Naive thymus-derived CD8-positive, alpha-beta T cell (primary cell): ENCODE measurements at places on chromosomes 7 and 10. TPM values are rescaled to one million over a fixed set of nuclear protein-coding genes. Genes with fewer than 3 reads are reported as not detected.

The ANKRD61 gene
- total RNA-seq, result not detected

DNA sequence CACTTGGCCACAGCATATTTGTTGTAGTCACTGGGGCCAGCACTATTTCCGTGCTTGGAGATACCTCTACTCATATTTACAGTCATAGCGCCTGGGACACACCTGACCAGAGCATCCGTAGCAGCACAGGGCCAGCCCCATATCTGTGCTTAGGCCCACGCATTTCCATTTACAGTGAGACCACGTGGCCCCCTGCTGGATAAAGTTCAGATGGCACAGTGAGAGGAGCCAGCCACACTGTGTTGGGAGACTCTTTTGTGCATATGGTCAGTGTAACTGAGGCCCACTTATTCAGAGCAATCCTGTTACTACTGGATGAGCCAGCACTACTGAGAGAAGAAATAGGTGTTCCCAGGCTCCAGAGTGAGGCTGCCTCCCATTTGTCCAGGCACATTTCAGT, 455.3 kb downstream of the REEP3 start:
- peak; percentile 1 for DNase-seq
- no peaks in the 10 kb centered on the region for H3K4me1 ChIP-seq
- H3K4me3 ChIP-seq, result no peak overlapping the region
- peaks cover 4% of the 10 kb centered on the region for H3K27me3 ChIP-seq
- H3K27ac ChIP-seq, result no peak overlapping the region
- no peaks in the 10 kb centered on the region for H3K36me3 ChIP-seq

DNA sequence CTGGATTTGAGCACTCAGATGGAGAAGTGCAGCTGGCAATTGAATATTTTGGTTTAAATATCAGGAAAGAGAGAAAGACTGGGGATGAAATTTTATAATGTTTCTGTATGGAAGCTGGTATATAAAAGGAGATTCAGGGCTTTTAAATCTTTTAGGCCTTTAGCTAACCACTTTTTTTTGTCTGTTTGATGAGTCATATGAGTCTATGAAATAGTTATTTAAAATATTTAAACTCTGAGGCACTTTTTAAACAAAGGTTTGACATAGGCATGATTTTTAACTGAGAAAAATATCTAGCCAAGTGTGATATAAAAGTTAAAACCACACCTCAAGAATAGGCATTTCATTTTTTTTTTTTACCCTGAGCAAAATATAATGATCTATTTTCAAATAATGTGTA, 944.3 kb downstream of the GATA3 start:
- H3K27me3 ChIP-seq, result no peaks in the 10 kb centered on the region
- no peak for DNase-seq
- no peak overlapping the region for H3K4me3 ChIP-seq
- H3K36me3 ChIP-seq, result no peaks in the 10 kb centered on the region

The SFTPD gene
- not detected for total RNA-seq

The PALD1 gene
- total RNA-seq, result not detected

- H3K4me3 ChIP-seq, result peak overlapping the region; percentile 15
- H3K36me3 ChIP-seq, result no peaks in the 10 kb centered on the region
- peak overlapping the region; percentile 68 for H3K27ac ChIP-seq
- peaks cover 16% of the 10 kb centered on the region for H3K4me1 ChIP-seq
- DNase-seq, result no peak
Observed at GRCh38 chr7:134886353-134887057, 99.8 kb upstream of the AGBL3 start.

The EBLN1 gene
- not detected for total RNA-seq

The MACROH2A2 gene
- 7.2 TPM for total RNA-seq

The NRG3 gene
- not detected for total RNA-seq

The INPP5F gene
- total RNA-seq, result 10.9 TPM

DNA sequence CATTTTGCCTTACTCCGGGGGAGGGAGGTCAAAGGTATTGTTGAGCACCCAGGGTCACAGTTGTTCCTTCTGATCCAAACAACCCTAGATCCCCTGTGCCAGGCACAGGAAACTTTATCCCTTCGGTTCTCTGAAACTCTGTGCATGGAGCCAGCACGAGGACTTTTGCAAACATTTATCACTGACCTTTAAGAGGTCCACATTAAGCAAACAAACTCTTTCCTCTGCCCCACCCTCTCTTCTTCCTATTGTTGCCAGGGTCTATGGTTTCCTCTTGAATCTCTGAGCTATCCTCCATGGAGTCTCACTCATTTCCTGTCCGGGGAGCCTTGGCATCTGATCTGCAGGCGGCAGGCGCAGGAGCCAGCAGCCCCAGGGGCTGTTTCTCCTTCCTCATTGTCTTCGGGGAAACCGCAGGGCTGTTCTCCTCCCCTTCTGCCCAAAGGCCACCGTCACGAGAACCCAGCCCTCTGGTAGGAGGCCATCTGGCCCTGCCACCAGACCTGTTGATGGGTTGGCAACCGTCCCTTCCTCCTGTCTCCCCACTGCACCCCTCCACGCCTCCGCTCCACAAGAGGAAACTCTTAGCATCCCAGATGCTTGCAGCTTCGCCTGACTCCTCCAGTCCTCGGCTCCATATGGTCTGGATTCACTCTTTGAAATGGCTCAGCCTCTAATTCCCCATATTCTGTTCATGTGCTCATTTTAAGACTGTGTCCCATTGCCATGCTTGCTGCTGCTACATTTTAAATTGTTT, 327.3 kb upstream of the NRP1 start:
- no peak overlapping the region for H3K27ac ChIP-seq
- no peak overlapping the region for H3K4me3 ChIP-seq
- DNase-seq, result no peak

GRCh38 chr7:30238721-30239441, 45.5 kb upstream of the ZNRF2 start:
- no peak for DNase-seq
- H3K36me3 ChIP-seq, result peaks cover 3% of the 10 kb centered on the region
- peaks cover 22% of the 10 kb centered on the region for H3K27me3 ChIP-seq

- DNase-seq, result no peak
- H3K4me1 ChIP-seq, result no peaks in the 10 kb centered on the region
- H3K27me3 ChIP-seq, result no peaks in the 10 kb centered on the region
- no peak overlapping the region for H3K4me3 ChIP-seq
- H3K27ac ChIP-seq, result no peak overlapping the region
Observed at GRCh38 chr7:82284936-82285519, 158.5 kb downstream of the CACNA2D1 start.

GRCh38 chr10:61835946-61836887, 65.3 kb upstream of the ARID5B start:
- H3K4me3 ChIP-seq, result no peak overlapping the region
- no peaks in the 10 kb centered on the region for H3K36me3 ChIP-seq
- H3K27ac ChIP-seq, result no peak overlapping the region
- DNase-seq, result no peak
- H3K27me3 ChIP-seq, result no peaks in the 10 kb centered on the region
- no peaks in the 10 kb centered on the region for H3K4me1 ChIP-seq

GRCh38 chr10:89525556-89525955, 9.8 kb downstream of the SLC16A12 start:
- DNase-seq, result no peak
- H3K27me3 ChIP-seq, result peaks cover 10% of the 10 kb centered on the region
- H3K27ac ChIP-seq, result no peak overlapping the region
- no peaks in the 10 kb centered on the region for H3K36me3 ChIP-seq
- no peaks in the 10 kb centered on the region for H3K4me1 ChIP-seq
- no peak overlapping the region for H3K4me3 ChIP-seq

DNA sequence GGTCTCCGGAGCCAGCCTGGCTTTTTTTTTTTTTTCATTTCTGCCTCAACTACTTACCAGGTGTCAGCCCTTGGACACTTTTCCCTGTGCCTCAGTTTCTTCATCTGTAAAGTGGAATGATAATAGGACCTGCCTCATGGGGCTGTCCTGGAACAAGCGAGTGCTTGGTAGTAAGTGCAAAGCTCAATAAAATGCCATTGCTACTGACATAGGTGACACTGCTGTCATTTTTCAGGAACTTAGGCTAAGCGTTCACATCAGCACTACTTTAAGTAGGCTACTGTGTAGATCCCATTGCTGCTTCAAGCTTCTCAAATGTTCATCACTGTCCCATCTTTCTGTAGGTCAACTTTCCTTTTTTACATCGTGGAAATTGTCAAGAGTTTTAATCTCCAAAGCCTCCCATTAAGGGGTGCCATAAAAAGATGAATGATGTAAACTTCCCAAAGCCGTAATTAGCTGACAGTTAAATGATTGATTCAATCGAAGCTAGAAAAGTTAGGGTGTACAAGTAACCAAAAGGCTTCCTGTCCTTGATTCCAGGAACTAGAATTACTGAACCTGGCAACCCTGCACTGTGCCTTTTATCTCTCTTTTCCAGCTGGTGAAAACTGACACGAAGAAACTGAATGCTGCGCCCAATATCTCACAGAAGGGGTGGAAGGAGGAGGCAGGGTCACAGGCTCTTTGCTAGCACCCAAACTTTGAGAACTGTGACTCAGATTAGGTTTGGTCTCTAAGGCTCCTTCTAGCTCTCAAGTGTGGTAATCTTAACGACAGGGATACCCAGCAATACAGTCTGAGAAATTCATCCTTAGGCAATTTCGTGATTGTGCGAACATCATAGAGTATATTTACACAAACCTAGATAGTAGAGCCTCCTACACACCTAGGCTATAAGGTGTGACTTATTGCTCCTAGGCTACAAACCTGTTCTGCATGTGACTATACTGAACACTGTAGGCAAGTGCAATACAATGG, 861 bp upstream of the USP6NL start:
- H3K4me3 ChIP-seq, result peak overlapping the region; percentile 95
- H3K27me3 ChIP-seq, result no peaks in the 10 kb centered on the region
- no peaks in the 10 kb centered on the region for H3K36me3 ChIP-seq
- peak; percentile 26 for DNase-seq
- peaks cover 12% of the 10 kb centered on the region for H3K4me1 ChIP-seq
- peak overlapping the region; percentile 94 for H3K27ac ChIP-seq

The ELN gene
- not detected for total RNA-seq

DNA sequence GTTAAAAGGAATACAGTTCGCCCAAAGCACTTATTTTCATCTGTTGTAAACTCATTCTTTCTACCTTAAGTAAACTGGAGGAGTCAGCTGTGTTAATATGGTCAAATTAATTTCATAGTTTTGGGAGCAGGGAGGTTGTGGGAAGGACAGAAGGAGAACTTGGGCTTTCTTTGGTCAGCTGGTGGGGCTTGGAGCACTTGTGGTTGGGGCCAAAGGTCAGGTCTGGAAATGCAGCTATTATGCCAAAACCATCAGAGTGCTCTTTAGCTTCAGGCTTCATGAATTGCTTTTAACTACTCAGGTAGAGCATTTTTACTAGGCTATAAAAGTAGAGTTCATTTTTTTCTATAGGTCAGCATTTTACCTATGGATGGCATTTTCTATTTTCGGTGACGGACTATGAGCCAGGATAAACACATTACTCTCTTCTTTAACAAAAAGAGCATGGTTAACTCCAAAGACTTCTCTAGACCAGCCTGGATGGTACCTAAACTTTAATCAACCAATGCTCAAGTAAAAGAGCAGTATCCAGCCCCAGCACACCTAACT, 30.0 kb downstream of the STEAP4 start:
- H3K27ac ChIP-seq, result no peak overlapping the region
- H3K4me3 ChIP-seq, result no peak overlapping the region
- H3K36me3 ChIP-seq, result no peaks in the 10 kb centered on the region
- no peak for DNase-seq

GRCh38 chr10:95134490-95134889, 59.5 kb upstream of the ACSM6 start:
- DNase-seq, result no peak
- H3K27me3 ChIP-seq, result no peaks in the 10 kb centered on the region
- H3K27ac ChIP-seq, result no peak overlapping the region
- no peaks in the 10 kb centered on the region for H3K4me1 ChIP-seq
- H3K4me3 ChIP-seq, result no peak overlapping the region
- peaks cover under 1% of the 10 kb centered on the region for H3K36me3 ChIP-seq

GRCh38 chr7:136009488-136010079, 32.4 kb upstream of the MTPN start:
- no peaks in the 10 kb centered on the region for H3K36me3 ChIP-seq
- peaks cover 4% of the 10 kb centered on the region for H3K4me1 ChIP-seq
- H3K27ac ChIP-seq, result no peak overlapping the region
- DNase-seq, result peak; percentile 53
- peaks cover 4% of the 10 kb centered on the region for H3K27me3 ChIP-seq
- no peak overlapping the region for H3K4me3 ChIP-seq

- no peaks in the 10 kb centered on the region for H3K36me3 ChIP-seq
- peaks cover 4% of the 10 kb centered on the region for H3K4me1 ChIP-seq
- no peak overlapping the region for H3K27ac ChIP-seq
- no peak overlapping the region for H3K4me3 ChIP-seq
- no peak for DNase-seq
Observed at GRCh38 chr10:3816995-3817394, 32.0 kb upstream of the KLF6 start.

DNA sequence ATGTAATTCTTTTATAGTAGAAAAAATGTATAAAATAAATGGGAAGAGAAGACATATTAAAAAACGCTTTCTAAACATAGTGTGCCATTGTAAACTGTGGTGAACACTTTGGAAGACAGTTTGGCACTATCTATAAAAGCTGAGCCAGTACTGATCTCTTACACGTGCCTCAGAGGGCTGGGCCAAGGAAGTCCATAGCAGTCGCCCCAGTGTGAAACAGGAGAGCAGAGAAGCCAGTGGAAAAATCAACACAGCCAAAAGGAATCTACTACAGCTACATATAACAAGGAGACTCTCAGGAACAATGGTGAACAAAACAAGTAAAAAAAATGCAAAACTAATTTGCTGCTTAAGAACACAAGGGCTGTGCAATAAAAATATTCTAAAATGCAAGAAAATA, 20.6 kb downstream of the SEPHS1 start:
- H3K27me3 ChIP-seq, result no peaks in the 10 kb centered on the region
- no peak overlapping the region for H3K4me3 ChIP-seq
- H3K4me1 ChIP-seq, result peaks cover 3% of the 10 kb centered on the region
- peaks cover 5% of the 10 kb centered on the region for H3K36me3 ChIP-seq
- DNase-seq, result no peak
- H3K27ac ChIP-seq, result peak overlapping the region; percentile 72

- H3K4me1 ChIP-seq, result no peaks in the 10 kb centered on the region
- DNase-seq, result no peak
- peaks cover 12% of the 10 kb centered on the region for H3K27me3 ChIP-seq
- H3K36me3 ChIP-seq, result peaks cover 2% of the 10 kb centered on the region
- no peak overlapping the region for H3K27ac ChIP-seq
- H3K4me3 ChIP-seq, result no peak overlapping the region
Observed at GRCh38 chr7:29167721-29168120, 21.4 kb upstream of the CPVL start.

The DEPP1 gene
- total RNA-seq, result not detected

DNA sequence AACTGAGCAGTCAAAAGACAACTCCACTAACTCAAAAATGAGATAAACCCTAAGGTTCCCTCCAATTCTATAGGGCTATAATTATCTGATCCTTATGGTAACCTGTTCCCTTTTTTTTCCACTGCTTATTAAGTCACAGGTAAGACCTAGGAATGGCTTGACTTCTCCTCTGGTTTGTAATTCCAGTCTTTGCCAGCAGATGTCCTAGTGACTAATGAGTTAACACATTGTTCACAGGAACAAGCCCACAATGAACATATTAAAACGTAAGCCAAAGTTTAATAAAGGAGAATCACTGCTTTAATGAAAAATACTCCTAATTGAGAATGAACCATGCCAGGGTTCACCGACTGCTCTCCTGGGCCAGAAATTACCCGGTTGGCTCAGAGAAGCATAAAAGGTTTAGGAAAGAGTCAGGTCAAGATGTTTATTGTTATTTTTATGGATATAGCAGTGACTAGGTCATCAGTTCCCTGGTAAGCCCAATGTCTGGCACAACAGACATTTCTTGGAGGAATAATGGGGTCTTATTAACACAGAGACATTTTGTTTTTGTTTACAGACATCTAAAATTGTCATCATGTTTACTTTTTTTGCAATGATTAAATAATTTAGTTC, 120.1 kb downstream of the ELAPOR2 start:
- H3K27ac ChIP-seq, result no peak overlapping the region
- no peak overlapping the region for H3K4me3 ChIP-seq
- no peaks in the 10 kb centered on the region for H3K4me1 ChIP-seq
- peaks cover 8% of the 10 kb centered on the region for H3K36me3 ChIP-seq
- H3K27me3 ChIP-seq, result peaks cover 7% of the 10 kb centered on the region
- peak; percentile 64 for DNase-seq
